ENCODE measurements at places on chromosomes 13 and 19.

GRCh38 chr19:13343514-13343913 lies 162.8 kb downstream of the CACNA1A start:
- DNase-seq: no peak

GRCh38 chr13:49098771-49099512 lies 121.2 kb upstream of the MLNR start:
- DNase-seq: no peak

GRCh38 chr19:29429581-29429980 lies 96.2 kb upstream of the VSTM2B start:
- no peak for DNase-seq

DNA sequence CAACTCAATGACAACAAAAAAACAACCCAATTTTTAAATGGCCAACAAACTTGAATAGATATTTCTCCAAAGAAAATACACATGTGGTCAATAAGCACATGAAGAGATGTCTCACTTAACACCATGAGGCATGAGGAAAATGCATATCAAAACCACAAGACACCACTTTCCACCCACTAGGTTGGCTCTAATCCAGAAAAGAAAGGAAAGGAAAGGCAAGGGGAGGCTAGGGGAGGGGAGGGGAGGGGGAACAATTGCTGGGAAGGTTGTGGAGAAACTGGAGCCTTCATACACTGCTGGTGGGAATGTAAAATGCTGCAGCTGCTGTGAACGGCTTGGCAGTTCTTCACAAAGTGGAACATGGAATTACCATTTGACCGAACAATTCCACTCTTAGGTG lies 854.3 kb downstream of the UQCRFS1 start:
- no peak for DNase-seq

DNA sequence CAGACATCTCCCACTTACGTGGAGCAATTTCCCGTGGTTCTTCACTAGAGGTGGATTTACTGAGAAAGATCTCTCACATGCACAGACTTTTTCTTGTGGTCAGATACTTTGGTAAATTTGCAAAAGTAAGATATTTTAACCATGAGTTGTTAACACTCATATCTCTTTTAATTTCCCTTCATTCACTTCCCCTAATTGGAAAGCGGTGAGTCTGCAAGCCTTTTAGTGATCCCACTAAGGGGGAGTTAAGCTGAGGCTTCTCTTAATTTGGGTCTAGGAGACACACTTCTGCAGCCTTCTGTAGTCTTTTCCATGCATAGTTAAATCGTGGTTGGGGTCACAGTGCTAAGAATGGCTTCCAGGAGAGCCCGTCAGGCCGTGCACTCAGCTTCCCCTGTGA lies 30.7 kb upstream of the SERPINE3 start:
- DNase-seq: no peak

- no peak for DNase-seq
Measured at GRCh38 chr13:33262062-33262487, 23.5 kb downstream of the STARD13 start.

DNA sequence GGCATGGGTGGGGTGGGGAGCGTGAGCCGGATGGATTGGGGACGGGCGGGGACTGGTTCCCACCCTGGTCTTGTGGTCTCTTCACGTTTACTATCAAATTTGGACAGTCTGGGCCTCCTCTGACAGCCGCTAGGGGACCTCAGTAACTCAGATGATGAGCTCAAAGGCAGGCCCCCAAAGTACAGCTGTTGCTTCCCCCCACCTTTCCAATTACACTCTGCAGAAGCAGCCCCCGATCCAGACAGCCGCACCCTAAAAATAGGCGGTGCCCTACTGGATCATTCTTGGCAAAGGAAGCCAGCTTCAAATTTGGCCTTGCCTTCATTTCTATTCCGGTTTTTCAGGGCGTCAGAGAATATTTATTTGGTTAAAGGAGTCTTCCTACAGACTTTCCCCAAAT lies 1.9 kb upstream of the FOXO1 start:
- no peak for DNase-seq

DNA sequence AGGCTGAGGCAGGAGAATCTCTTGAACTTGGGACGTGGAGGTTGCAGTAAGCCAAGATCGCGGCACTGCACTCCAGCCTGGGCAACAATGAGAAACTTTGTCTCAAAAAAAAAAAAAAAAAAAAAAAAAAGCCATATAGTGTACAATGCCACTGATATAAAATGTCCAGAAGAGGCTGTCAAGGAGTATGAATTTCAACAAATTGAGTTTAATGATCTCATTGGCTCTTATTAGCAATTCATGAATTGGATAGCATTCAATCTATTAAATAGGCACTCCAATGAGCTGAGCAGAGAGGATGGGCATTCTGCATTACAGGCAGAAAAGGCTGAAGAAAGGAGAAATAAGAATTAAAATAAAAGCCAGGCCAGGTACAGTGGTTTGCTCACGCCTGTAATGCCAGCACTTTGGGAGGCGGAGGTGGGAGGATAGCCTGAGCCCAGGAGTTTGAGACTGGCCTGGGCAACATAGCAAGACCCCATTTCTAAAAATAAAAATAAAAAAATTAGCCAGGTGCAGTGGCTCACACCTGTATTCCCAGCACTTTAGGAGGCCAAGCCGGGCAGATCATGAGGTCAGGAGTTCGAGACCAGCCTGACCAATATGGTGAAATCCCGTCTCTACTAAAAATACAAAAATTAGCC lies 757 bp upstream of the LMNB2 start:
- no peak for DNase-seq

DNA sequence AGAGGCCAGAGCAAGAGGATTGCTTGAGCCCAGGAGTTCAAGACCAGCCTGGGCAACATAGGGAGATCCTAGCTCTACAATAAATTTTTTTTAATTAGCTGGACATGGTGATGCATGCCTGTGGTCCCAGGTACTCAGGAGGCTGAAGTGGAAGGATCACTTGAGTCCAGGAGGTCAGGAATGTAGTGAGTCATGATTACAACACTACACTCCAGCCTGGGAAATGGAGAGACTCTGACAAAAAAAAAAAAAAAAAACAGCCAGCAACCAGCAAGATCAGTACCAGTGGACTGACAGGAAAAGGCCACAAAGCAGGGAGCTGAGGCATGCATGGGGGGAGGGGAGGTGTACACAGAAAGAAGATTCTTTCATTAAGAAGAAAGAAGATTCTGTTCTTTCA lies 52.7 kb upstream of the RFXAP start:
- DNase-seq: no peak

DNA sequence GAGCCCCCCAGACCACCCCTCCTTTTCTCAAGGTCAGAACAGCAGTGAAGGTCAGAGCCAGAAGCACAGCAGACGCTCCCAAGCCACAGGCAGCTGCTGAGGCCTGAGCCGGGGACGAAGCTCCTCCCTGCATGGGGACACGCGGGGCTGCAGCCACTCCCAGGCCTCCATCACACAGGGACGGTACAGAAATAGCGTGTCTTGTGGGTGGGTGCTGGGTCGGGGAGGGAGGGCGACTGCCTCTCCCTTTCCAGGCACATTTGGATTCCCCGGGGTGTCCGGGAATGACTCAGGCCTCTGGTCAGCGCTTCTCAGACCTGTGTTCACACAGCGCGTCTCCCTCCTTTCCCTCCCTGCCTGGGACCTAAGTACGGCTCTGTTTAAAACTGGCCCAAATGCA lies 33.2 kb downstream of the RASA3 start:
- DNase-seq: no peak

DNA sequence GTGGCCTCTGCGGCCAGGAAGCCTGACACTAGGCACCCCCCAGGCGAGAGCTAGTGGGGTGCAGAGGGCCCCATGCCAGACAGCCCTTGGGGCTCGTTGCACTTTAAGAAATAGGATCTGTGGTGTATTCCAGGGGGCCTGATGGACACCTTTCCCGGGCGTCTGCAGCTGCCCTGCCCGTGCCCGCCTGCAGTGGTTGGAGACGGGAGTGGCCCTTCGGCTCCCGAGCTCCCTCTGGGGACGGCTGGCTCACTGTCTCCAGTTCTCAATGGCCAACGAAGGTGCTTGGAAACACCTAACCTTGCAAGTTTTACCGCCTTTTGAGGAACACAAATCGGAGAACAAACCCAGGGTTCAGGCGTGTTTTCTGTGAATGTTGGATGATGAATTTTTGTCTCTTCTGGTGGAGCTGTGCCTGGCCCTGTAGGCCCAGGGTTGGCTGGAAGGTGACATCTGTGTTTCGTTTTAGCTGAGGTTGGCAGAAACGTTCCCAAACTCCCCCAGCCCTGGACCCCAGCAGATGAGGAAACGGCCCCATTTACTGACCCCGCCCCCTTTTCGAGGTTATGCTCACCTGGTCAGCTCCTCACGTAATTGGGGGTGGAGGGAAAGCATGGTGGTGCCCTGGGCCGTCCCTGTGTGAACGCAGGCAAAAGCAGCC lies 17.4 kb upstream of the NPAS1 start:
- no peak for DNase-seq

DNA sequence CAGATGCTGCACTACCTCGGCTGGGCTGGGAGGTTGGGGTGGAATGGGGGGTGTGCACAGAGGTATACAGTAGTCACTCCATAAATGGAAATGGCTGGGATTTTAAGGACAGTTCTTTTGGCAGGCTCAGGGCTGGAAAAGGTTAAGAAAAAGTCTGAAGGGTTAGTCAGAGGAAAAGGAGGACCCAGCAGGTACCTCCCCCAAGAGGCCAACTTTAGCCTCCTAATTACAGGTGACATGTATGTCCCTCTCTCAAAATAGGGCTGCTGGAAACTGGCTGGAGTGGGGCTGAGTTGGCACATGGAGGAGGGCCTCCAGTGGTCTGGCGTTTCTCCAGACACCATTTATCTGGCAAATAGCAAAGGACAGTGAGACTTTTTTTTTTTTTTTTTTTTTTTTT lies 994 bp downstream of the CCDC194 start:
- DNase-seq: no peak

GRCh38 chr19:8367327-8368001 lies 3.5 kb downstream of the ANGPTL4 start:
- DNase-seq: peak; percentile 31

- DNase-seq: no peak
Measured at GRCh38 chr19:55559684-55560083, 14.3 kb upstream of the SBK3 start.

- DNase-seq: no peak
Measured at GRCh38 chr13:91115776-91116175, 231.7 kb upstream of the MIR17HG start.

GRCh38 chr13:112943309-112944125 lies 25.5 kb upstream of the MCF2L start:
- no peak for DNase-seq

DNA sequence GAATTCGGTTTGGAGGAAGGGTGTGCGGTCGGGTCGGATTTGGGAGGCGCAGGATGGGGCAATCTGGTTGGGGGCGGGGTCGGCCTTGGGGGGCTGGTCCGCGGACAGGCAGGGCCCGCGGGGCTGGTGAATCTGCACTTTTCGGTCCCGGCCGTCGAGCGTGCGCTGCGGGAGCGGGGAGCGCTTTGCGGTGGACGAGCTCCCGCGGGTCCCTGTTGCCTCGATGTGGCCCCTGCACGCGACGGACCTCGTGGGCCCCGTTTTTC lies 11.9 kb downstream of the PEAK3 start:
- DNase-seq: no peak

GRCh38 chr13:76425935-76426334 lies 460.3 kb downstream of the KCTD12 start:
- no peak for DNase-seq

- DNase-seq: no peak
Measured at GRCh38 chr19:18263324-18264136, 10.7 kb downstream of the IQCN start.

DNA sequence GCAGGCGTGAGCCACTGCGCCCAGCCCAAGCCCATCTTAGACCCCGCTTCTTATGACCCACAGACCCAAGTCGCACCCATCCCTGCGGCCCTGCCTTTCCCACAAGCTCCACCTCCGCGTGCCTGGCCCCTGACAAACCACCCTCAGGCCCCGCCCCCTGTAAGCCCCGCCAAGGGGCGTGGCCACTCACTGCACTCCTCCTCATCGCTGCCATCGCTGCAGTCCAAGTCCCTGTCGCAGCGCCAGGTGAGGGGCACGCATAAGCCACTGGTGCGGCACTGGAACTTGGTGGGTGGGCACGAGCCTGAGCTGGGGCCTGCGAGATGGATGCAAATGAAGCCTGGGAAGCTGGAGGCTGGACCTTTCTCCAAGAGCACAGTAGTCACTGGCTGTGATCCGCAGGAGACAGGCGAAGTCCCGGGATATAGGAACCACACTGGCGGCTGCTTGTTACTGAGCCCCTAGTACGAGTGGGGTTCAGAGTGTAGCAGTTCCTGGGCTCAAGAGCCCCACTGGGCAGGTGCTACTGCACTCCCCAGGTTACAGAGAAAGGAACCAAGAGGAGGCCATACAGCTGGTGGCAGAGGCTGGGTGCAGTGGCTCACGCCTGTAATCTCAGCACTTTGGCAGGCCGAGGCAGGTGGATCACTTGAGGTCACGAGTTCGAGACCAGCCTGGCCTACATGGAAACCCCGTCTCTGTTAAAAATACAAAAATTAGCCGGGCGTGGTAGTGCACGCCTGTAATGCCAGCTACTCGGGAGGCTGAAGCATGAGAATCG lies 3.1 kb downstream of the CD320 start:
- DNase-seq: no peak

DNA sequence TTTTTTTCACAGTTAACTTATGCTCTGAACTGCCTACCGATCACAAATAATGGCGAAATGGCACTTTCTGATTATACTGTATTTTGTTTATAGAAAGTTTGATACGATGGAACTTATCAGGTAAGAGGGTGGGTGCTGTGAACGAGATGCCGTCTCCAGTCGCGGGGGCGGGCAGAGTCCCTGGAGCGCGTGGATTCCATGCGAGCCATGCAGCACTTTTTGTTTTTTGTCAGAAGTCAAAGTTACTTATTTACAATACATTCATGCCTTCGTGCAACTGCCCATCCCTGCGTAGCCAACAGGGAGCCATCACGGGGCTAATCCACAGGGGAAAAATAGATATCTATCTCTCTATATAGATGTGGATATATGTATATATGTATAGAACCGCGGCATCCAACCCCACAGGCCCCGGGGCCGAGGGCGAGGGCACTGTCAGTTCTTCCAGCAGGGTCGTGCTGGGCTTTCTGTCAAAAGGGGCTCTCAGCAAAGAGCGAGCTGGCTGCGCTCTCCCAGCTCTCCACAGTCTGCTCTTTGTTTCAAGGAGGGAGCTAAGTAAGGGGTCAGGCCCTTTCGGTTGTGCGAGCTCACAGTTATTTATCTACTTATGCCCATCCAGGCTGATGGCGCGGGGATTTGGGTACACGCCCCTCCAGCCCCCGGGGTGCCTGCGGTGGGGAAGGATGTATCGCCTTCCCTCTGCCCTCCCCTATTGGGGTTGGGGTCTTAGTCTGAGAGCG lies 3.4 kb downstream of the SLITRK1 start:
- DNase-seq: no peak

DNA sequence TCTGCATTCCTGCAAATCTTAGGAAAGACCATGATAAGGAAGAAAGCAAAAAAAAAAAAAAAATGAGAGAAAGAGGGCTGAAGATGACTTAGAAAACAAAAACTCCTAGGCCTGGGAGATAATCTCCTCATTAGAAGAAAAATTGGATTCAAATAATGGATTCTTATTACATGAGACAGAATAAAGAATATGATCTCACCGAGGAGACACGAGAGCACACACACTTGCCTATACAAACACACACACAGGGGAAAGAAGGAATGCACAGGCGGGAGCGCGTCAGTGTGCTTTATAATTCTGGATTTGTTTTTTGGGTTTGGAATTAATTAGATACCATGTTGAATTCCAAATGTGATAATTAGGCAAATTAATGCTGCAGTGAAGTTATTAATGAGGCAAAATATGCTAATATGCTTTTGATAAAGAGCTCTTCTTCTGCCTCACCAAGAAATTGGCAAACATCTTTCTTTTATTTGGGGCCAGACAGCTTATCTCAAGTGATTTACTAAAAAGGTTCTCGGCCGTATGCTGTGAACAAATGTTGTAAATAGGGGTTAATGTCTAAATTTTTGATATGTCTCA lies 36.1 kb upstream of the PCDH8 start:
- DNase-seq: no peak

GRCh38 chr13:112840472-112841302 lies 128.3 kb upstream of the MCF2L start:
- DNase-seq: no peak

All from NCI-H2107 (cell line).